ENCODE measurements at places on chromosomes 1 and 21.

DNA sequence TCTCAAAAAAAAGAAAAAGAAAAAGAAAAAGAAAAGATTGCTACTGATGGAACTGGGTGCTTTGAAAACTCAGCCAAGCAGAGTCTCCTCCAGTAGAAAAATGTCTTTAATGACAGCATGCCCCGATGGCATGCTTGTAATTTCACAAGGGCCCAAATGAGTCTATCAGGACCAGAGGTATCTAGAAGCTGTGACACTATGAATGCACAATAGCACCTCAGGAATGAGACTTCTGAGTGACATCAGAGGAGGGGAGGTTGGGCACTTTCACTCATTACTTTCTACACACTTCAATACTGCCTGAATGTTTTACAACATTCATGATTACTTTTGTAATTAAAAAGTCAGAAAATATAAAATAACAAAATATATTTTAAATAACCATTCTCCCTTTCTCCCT is 15.1 kb upstream of the CD58 start:
- DNase-seq: no peak

DNA sequence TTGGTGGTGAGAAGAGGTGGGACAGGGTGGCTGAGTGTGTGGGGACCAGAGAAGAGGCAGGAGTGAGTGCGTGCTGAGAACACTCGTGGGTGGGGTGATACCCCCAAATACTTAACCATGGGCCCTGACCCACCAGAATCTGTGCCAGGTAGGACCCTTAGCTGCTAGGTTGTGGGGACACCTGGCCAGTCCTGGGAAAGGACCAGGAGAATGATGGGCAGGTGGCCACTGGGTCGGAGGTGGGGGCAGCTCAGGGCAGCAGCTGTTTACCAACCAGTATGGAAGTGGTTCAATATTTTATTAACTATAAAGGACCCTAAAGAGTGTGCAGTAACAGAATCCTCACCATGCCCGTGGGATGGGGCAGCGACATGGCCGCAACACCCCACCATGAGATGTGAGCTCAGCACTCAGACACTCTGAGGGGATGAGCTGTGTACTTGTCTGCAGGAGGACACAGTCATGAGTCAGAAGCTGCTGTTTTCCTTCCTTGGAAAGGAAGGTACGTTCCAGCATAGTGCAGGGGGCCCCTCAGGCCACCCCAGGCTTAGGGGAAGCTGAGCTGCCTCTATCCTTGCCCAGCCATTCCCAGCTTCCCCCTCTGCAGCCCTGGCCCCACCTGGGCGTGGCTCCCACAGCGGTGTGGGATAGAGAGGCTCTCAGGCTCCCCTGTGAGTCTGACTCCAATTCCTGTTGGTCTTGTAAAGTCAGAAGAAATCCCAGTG is 25.4 kb downstream of the TEX35 start:
- DNase-seq: no peak

- DNase-seq: no peak
Observed at GRCh38 chr1:34781844-34782391, 904 bp downstream of the GJB3 start.

DNA sequence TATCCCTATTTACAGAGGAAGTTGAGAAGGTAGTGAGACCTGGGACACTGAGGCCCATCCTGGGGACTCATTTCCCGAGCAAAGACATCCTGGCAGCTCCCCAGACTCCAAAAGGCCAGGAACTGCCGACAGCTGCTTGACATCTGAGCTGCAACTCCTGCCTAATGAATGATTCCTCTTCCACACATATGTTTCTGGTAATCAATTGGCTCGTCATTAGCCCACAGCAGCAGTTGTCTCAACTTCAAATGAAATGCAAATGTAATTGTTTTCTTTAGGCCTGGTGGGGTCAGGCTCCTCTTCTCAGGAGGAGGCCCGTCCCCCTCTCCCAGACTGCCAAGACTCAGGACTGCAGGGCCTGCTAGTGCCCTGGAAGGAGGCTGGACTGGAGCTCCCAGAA is 61.8 kb upstream of the DISP3 start:
- no peak for DNase-seq

GRCh38 chr1:197763307-197763706 is 12.0 kb downstream of the DENND1B start:
- no peak for DNase-seq

DNA sequence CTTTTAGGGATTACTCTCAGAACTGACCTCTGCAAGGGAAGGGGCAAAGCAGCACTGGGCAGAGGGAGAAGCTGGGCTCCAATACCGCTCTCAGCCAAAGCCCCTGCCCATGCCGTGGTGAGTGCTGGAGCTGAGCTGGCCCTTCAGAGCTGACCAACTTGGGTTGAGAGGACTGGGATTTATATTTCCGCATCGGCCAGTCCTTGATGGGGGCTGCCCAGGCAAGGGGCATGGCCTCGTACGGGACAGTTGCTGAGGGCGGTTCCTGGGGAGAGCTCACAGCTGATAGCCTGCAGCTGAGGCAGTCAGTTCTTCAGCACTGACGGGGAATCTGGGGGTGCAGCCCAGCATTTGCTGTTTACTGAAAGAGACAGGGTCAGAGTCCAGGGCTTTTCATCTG is 8.0 kb downstream of the HUNK start:
- no peak for DNase-seq

GRCh38 chr1:210076620-210077019 is 138.6 kb downstream of the SYT14 start:
- DNase-seq: no peak

GRCh38 chr1:94709891-94710581 is 110.1 kb upstream of the SLC44A3 start:
- no peak for DNase-seq

- no peak for DNase-seq
Observed at GRCh38 chr1:223038288-223039006, 104.6 kb downstream of the TLR5 start.

- no peak for DNase-seq
Observed at GRCh38 chr1:63198871-63199394, 123.4 kb upstream of the FOXD3 start.

GRCh38 chr1:84422909-84423308 is 24.6 kb downstream of the DNASE2B start:
- DNase-seq: no peak

DNA sequence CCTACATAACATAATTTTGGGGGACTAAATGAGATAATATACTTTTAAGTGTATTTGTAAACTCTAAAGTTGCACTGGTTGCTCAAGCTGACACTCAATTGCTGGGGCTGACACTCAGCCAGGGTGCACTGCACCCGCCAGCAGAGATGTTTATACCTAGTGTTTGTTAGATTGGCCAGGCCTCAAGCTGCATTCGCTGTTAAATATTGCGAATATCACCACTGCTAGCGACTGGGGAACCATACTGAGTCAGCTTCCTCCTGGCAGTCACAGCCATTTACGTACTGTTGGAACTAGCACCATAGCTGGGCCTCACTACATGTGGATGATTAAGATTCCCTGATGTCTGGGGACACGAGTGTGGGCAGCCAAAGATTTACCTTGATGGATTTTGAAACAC is 12.7 kb upstream of the RWDD3 start:
- no peak for DNase-seq

DNA sequence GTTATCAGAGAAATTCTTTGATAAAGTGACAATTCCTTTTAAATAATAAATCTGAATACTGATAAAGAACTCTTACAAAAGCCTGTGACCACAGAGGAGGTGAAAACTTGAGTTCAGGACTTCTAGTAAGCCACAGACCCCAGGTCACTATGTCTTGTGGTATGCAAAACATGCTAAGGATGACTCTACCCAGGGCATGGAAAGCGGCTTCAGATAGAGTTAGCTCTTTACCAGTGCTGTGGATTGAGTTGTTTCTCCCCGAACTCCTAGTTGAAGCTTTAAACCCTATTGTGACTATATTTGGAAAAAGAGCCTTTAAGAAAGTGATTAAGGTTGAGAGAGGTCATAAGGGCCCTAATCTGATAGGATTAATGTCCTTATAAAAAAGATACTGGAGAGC is 42.3 kb downstream of the HLX start:
- DNase-seq: no peak

GRCh38 chr1:17791480-17791879 is 36.3 kb downstream of the ACTL8 start:
- DNase-seq: no peak

DNA sequence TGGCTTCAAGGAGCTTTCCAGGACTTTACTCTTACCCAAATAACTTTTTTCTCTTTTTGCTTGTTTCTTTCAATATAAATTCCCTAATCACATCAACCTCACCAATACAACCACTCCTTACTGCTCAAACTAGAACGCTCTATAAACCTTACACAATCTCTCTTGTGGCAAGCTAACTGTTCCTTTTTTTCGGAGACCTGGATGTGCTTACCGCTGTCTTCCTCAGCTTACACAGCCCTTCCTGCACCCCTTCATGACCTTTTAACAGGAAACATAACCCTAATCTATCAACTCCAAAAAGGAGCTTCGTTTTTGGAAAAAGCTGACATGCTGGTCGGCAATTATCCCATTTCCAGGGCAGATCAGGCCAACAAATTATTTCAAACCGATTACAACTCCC is 24.1 kb upstream of the SLC2A5 start:
- DNase-seq: no peak

- DNase-seq: no peak
Observed at GRCh38 chr1:55726994-55727393, 511.8 kb upstream of the USP24 start.

GRCh38 chr1:8677782-8678181 is 139.7 kb downstream of the RERE start:
- DNase-seq: no peak

GRCh38 chr1:39360731-39361130 is 130.7 kb upstream of the BMP8A start:
- DNase-seq: no peak

GRCh38 chr1:204976646-204977045 is 66.4 kb upstream of the CNTN2 start:
- DNase-seq: no peak

- DNase-seq: no peak
Observed at GRCh38 chr1:17372955-17373354, 959 bp downstream of the PADI6 start.

- no peak for DNase-seq
Observed at GRCh38 chr1:237811633-237812032, 79.1 kb downstream of the ZP4 start.

GRCh38 chr1:43324810-43325209 is 12.8 kb upstream of the MPL start:
- no peak for DNase-seq
